Islet precursor cell (in vitro differentiated cells): ENCODE measurements at places on chromosomes 5 and 9.

GRCh38 chr9:12796601-12797000, 21.8 kb downstream of the LURAP1L start:
- no peak for DNase-seq

- DNase-seq: peak; percentile 98
Observed at GRCh38 chr9:99433555-99433954, 211.5 kb downstream of the SEC61B start.

GRCh38 chr9:68844631-68845612, 139.9 kb downstream of the PIP5K1B start:
- DNase-seq: peak; percentile 64

DNA sequence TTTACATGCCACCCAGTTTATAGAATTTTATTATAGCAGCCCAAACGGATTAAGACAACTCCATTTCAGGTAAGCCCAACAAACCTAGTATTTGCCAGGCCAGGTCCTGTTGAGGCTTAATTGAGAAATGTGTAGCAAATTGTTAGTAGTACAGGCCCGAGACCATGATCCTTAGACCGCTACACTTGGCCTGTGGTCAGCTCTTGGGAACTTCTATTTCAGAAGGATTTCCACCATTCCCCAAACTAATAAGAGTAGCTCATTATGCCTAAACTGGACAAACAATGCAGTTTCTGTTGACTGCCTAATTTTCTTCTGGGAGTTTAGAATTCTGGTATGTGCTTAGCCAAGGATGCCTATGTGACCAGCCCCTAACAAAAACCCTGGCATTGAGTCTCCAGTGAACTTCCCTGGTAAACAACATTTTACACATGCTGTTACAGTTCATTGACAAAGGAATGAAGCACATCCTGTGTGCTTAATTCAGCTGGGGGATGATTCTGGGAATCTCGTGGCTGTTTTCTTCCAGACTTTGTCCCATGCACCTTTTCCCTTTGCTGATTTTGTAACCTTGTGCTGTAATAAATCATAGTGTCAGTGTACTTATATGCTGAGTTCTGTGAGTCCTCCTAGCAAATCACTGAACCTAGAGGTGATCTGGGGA, 5.6 kb upstream of the GPX3 start:
- no peak for DNase-seq

GRCh38 chr5:1005904-1006655, 2.5 kb upstream of the NKD2 start:
- no peak for DNase-seq

- DNase-seq: no peak
Observed at GRCh38 chr5:118253225-118254061, 734.9 kb downstream of the DTWD2 start.

DNA sequence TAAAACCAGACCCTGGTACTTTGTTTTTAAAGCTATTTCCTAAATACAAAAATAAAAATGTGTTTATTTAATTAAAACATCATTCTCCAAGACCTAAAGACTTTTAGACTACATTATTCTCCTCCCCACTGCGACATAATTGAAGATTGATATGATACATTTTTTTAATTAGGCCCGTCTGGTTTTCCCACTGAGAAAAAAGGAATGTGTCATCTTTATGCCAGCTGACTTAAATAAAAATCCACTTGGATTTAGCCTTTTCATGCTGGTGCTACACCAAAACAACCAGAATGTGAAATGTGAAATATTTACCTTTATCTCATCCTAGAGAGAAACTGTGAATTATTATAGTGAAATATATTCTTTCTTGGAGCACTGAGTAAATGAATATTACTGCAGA, 155.5 kb upstream of the PPP1R2B start:
- no peak for DNase-seq

DNA sequence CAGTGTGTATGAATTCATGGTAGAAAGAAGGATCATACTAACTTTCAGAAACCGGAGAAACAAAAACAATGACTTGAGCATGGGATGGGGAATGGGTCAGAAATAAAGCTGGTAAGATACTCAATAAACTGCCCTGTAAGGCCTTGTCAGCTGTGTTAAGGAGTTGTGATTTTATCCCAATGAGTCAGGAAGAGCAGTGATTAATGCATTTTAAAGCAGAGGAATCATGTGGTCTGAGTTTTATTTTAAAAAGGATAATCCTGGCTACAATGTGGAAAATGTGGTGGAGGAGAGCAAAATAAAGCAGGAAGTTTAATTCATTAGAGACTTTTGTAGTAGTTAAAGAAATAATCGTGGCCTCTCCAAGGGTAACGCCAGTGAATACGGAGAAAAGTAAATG, 28.7 kb downstream of the DHX29 start:
- no peak for DNase-seq

GRCh38 chr5:175683231-175683630, 25.4 kb downstream of the HRH2 start:
- no peak for DNase-seq

DNA sequence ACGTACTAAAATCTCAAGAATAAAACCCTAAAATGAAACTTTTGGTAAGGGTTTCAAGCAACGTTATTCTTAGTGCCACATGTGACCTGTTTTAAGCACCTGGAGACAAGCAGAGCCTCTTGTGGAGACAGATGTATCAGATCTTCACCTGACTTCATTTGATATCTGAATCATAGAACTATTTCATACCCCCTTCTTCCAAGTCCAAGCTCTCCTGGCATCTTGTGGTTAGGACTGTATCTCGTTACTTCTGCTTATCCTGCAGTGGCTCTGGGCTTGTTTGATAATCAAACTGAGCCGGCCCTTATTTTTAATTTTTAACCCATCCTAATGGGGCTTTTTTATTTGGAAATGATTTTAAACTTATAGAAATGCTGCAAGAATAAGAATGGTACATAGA, 11.1 kb upstream of the FSD1L start:
- DNase-seq: no peak

DNA sequence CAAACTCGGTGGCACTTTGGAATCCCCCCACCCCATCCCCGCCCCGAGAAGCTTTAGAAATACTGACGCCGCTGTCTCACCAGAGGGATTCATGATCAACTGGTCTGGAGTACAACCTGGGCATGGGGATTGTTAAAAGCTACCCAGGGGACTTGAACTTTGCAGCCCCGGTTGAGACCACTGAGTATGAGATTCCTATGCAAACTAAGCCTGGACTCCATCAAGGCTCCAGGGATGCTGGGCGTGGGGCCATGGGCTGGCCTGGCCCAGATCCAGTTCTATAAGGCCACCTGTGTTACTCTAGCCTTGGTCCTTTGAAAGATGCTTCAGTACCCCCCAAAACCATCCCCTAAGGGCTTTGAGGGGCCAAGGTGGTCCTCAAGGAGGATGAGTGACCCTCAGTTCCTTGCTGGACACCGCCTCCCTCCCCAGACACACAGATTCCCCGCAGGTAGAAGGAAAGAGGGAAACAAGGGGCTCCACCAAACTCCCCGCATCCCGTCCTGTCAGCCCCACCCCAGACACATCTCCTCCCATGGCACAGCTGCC, 68.5 kb downstream of the MRPL36 start:
- peak; percentile 32 for DNase-seq

- no peak for DNase-seq
Observed at GRCh38 chr5:140673187-140673976, at the start of gene DND1. Gene DND1 (minus strand): TSS chr5:140673576. CDS start chr5:140673542, 34 bp downstream.

DNA sequence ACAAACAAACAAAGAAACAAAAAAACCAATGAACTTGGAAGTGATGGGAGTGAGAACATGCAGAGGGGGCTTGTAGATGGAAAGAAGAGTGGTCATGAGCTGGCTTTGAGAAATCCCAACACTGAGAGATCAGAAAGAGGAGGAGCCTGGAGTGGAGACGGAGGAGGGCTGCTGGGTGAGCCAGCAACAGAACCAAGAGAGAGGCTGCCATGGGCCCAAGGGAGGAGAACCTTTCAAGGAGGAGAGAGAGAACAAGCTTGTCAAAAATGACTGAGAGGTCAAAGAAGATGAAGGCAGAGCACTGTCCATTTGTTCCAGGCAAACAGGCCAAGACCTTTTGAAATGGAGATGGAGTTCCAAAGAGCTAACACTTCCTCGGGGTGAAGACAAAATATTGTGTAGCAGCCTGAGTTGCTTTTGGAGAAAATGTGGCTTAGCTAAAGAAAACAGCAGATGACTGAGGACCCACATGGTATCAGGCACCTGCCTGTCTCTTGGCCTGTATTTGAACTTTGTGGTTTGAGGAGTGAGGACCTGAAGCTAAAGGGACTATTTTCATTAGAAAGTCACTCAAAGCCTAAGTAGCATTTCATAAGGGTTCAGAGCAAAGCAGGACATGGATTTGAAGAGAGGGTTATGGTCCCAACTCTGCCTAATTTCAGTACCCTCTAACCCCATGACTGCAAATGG, 13.1 kb downstream of the NSG2 start:
- DNase-seq: no peak

DNA sequence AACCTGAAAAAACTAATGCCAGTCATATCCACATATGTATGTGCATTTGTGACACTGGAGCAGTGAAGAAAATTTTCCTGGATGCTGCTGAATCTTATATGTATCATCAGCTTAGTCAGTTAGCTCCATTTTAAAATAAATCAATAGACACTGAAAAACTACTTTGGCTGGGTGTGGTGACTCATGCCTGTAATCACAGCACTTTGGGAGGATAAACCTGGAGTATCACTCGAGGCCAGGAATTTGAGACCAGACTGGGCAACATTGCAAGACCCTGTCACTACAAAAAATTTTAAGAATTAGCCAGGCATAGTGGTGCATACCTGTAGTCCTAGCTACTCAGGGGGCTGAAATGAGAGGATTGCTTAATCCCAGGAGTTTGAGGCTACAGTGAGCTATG, 511.0 kb upstream of the TLE4 start:
- no peak for DNase-seq

GRCh38 chr5:59092758-59093157, 509.9 kb downstream of the RAB3C start:
- DNase-seq: no peak

DNA sequence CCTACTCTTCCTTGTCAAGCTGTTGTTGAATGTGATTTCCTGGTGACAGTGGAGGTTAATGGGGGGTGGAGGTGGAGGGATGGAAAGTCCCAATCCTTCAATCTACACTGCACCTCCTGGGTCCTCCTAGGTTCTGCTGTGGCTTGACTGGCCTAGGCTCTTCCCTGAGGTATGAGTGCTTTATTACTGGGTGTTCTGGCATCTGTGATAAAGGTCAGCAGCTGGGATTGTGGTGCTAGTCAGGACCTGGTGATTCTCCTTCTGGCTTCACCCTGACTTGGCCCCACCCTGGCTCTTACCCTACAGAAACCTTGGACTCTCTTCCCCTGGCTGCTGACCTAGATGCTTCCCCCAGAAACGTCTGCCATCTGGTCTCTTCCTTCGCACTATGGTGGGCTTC, 194.3 kb downstream of the ARHGEF28 start:
- no peak for DNase-seq

GRCh38 chr5:142119051-142119625, 10.6 kb downstream of the NDFIP1 start:
- DNase-seq: no peak

DNA sequence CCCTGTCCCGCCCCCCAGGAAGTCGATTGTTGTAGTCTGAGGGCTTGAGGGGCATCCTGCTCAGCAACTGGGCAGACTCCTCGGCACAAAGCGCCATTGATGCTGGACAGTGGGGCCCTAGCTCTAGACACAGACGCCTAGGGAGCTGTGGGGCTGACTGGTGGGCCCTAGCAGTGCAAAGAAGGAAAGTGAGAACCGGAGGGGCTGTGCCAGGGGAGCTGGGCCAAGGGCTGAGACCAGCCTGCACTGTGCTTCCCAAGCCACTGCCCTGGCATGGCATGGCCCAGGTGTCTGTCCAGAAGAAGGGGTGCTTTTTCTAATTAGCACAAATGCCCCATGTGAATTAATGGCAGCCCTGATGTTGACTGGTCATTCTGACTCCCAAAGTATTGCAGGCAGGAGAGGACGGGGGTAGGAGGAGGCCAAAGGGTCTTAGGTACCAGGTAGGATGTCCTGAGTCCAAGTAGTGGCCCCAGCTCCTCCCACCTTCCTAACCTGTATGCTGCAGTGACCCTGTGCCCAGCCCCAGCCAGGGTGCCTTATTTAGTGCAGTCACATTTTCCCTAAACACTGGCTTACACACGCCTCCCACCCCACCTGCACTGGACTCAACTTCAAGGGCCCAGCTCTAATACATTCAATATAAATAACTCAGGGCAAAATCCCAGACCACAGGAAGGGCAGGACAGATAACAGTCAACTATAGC, 15.9 kb downstream of the TCF7 start:
- DNase-seq: no peak

DNA sequence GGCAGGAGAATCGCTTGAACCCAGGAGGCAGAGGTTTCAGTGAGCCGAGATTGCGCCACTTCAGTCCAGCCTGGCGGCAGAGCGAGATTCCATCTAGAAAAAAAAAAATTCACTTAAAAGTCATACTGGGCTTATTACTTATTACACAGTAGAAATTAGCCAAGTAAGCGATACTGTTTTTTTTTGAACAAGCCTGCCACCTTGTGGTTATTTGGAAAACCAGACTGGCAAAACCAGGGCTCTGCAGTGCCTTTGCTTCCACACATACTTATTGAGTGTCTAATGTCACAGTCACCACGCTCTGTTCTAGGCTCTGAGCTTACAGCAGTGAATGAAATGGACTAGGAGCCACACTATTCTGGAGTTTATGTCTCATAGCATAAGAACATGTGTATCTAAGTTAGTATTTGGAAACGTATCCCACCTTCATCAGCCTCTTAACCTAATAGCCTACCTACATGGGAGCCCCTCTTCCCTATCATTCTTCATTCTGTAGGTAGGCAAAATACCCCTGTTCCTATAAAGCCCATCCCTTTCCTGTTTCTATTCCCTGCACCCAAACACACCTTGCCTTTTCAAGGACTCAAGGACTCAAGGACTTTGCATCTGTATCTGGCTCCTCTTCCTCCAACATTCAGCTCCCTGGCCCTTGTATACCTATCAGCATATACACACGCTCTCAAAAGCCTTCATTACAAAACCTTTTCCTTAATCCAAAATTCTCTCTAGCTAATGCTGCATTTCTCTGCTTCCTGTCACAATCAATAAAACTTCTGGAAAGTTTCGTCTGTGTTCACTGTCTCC, 13.9 kb upstream of the BASP1 start:
- DNase-seq: peak; percentile 70

GRCh38 chr5:80346055-80346454, 26.3 kb downstream of the SPZ1 start:
- DNase-seq: peak; percentile 64

DNA sequence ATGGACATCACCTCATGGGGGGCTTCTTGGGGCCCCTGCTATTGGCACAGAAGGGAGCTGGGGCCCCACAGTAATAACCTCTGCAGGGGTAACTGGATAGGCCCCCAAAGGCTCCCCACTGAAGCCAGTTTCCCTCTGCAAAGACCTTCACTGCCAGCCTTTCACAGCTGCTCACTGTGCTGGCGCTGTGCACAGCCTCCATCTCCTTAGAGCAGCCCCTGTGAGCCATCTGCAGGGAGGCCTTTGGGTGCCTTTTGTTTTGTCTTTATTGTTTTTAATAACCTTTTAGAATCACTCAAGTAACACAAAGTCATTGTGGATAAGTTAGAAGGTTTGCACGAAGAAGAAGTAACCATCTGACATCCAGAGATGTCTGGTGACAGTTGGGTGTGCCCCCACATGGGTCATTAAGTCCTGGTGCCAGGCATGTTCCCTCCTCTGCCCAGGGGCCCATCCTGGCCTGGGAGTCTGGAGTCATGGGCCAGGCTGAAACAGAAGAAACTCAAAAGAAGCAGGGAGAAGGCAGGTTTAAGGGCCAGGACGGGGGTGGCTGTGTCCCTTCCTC, 42.7 kb downstream of the NCS1 start:
- DNase-seq: no peak

GRCh38 chr9:129523943-129524581, 96.8 kb downstream of the C9orf50 start:
- no peak for DNase-seq
